ENCODE measurements at places on chromosomes 16 and 17. TPM values are rescaled to one million over a fixed set of nuclear protein-coding genes. Genes with fewer than 3 reads are reported as not detected.

Gene CES3
- total RNA-seq: 0.55 TPM

DNA sequence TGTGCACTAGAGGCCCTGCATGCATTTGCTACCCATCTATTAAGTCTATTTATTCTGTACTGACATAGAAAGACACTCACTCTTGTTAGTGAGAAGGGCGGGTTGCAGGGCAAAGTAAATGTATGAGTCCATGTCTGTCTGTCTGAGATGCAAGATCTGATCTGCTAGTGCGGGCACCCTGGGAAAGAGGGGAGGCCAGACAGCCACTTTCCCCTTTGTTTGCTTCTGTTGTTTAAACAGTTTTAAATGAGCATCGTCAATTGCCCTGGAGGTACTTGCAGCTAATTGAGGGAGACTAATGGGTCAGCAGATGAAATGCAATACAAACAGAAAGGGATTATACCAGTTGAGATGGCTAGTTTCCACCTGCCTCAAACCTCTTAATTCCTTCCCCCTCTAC is 24.9 kb downstream of the SCNN1G start:
- DNase-seq: no peak

Gene HYDIN
- 0.55 TPM for total RNA-seq

DNA sequence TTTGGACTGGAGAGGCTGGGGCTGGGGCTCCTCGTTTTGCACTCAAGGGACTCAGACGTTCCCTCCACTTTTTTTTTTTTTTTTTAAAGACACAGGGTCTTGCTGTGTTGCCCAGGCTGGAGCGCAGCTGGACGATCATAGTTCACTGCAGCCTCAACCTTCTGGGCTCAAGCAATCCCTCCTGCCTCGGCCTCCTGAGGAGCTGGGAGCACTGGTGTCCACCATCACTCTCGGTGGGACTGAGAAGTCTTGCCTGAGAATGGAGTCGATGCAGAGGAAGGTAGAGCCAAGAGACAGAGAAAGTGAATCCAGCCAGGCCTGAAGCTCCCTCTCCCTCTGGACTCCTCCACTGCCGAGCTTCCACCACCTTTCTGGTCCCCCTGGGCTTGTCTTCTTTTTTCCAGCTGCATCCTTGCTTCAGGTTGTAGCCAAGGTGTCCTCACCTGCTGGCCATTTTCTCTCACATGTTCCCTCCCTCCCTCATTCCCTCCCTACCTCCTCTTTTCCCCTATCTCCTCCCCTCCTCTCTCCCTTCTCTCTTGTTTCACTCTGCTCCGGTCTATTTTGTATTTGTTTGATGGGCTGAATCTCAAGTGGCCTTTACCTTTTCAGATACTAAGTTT is 233.8 kb downstream of the SNX29 start:
- DNase-seq: no peak

DNA sequence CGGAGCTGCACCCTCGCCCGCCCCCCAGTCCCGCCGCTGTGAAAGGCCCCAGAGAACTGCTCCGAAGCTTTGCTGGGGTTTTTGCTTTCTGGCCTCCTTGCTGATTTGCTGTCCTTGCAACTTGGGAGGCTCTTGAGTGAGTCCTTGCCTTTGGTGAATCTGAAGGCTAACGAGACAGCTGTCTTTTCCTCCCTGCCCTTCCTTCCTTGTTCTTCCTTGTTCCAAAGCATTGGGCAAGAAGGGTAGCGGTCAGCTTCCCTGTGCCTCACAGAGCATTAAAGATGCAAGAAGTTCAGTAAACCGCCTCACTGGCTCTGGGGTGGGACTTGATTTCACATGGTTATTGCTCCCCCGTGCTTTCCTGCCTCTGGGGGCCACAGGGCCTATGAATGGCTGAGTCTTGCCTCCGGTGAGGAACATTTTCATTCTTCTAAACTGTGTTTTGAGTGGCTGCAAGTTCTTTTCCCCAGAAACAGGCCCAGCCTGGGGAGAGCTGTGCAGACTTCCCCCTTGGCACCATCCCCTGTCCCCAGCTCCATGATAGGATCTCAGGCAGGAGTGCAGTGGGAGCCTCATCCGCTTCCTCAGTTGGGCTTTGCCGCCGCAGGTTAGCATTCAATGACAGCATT is 1.4 kb downstream of the YPEL2 start:
- DNase-seq: no peak

DNA sequence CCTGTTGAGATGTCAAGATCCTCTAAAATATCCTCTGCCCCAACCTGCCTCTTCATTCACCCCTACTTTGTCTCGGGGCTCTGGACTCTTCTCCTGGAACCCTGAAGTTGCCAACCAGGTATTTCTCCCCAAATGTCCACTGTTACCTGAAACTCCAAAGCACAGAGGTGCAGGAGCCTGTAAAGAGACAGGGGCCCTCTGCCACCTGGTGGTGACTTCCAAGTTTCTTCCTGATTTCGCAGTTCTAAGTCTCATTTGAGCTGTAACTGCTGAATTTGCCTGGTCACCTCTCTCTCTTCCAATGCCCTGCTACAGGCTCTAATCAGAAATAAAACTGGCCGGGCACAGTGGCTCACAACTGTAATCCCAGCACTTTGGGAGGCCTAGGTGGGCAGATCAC is 77.1 kb upstream of the RCVRN start:
- no peak for DNase-seq

Gene PLEKHG4
- total RNA-seq: 4.0 TPM

DNA sequence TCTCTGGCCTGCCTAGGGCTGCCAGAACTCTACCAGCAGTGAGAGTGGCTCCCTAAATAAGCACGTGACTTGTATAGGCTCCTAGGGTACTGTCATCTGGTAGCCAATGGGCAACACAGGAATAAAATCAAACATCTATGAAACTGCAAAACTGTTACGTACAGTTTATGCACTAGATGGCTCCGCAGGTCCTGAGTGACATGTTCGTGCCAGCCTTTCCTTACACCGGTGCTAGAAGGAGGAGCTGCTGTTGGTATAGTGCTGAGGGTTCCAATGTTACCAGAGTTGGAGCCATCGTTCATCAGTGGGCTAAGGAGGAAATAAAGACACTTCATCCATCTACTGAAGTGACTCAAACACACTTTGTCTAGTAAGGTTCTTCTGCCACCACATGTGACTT is 63.2 kb upstream of the TRAP1 start:
- no peak for DNase-seq

GRCh38 chr16:85641776-85642176 is 28.7 kb downstream of the GSE1 start:
- no peak for DNase-seq

DNA sequence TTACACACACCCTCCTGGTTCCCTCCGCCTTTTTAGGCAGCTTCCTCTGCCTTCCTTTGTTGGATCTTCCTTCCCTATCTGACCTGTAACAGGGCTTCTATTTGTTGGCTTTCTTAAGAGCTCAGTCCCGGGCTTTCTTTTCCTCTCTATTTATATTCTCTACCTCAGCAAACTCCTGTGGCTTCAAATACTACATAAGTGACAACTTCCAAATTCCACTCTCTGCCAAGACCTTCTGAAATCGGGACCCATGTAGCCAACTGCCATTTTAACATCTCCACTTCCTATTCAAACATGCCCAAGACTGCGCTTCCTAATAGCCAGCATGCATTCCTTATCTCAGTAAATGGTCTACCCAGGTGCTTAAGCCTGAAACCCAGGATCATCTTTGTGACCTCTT is 128.1 kb downstream of the MRTFB start:
- DNase-seq: no peak

Gene GAST
- not detected for total RNA-seq

GRCh38 chr16:70470141-70470926 is 15.9 kb downstream of the FCSK start:
- no peak for DNase-seq

GRCh38 chr17:8393470-8394231 is 4.0 kb downstream of the RNF222 start:
- DNase-seq: peak; percentile 35

- no peak for DNase-seq
Observed at GRCh38 chr17:2796164-2797125, at the start of gene RAP1GAP2. RAP1GAP2 (plus strand) TSS chr17:2796438; CDS start chr17:2796528, 90 bp downstream.

DNA sequence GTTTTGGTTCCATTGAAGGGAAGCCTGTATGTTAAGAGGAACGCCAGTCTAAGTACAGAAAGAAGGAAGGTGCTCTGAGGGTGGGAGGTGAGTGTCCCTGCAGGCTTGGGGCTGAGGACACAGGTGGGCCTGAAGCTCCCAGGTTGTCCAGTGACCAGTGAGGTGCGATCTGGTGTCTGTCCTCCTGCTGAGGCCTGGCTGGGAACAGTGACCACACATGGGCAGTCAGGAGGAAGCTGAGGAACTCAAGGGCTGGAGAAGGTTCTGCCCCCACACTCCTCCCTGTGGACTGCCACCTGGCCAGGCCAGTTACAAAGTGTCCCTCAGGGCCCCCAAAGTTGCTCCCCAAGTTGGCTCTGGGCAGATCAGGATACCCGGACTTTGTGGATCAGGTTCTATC is 102.1 kb downstream of the N4BP1 start:
- DNase-seq: peak; percentile 60
